T-helper 2 cell treated with Interferon-gamma antibody and Interleukin-4, amounts not matched to agents 100 ng/mL and 5 ng/mL, for 36 hours (primary cell): ENCODE measurements at places on chromosomes 5 and 9. TPM values are rescaled to one million over a fixed set of nuclear protein-coding genes. Genes with fewer than 3 reads are reported as not detected.

GRIA1 gene
- not detected in 2 replicates for total RNA-seq

PLGRKT gene
- total RNA-seq: 26.4 and 27.9 TPM in 2 replicates

TRPM6 gene
- total RNA-seq: 0.05 TPM in 1 of 2 replicates, not detected in the other

PIP5K1B gene
- total RNA-seq: 6.4 and 7.0 TPM in 2 replicates

IL9 gene
- 0.59 TPM in 1 of 2 replicates, not detected in the other for total RNA-seq

TTC23L gene
- total RNA-seq: not detected in 2 replicates

SPINK5 gene
- total RNA-seq: not detected in 2 replicates

PCDHB9 gene
- not detected in 2 replicates for total RNA-seq

TAF1L gene
- 0.05 and 0.07 TPM in 2 replicates for total RNA-seq

TRIM36 gene
- 0.16 TPM in 1 of 2 replicates, not detected in the other for total RNA-seq

FBP2 gene
- not detected in 2 replicates for total RNA-seq

OTULINL gene
- 36.3 and 40.5 TPM in 2 replicates for total RNA-seq

TERT gene
- total RNA-seq: 9.0 and 11.2 TPM in 2 replicates

JAK2 gene
- 81.6 and 84.1 TPM in 2 replicates for total RNA-seq

FAM153A gene
- 14.2 and 16.0 TPM in 2 replicates for total RNA-seq

SKP2 gene
- 45.5 and 46.6 TPM in 2 replicates for total RNA-seq

ANKH gene
- total RNA-seq: 73.4 and 74.8 TPM in 2 replicates

IFNA21 gene
- not detected in 2 replicates for total RNA-seq

NUTM2G gene
- total RNA-seq: not detected in 2 replicates

LEAP2 gene
- 4.0 and 4.2 TPM in 2 replicates for total RNA-seq

TPM2 gene
- 5.9 and 6.0 TPM in 2 replicates for total RNA-seq

NR4A3 gene
- total RNA-seq: 2.3 and 2.8 TPM in 2 replicates

NSG2 gene
- not detected in 2 replicates for total RNA-seq

TYRP1 gene
- not detected in 2 replicates for total RNA-seq
